ENCODE measurements at places on chromosomes 3 and 15.

GRCh38 chr15:37086521-37086920 lies 13.8 kb downstream of the MEIS2 start:
- DNase-seq, result no peak

DNA sequence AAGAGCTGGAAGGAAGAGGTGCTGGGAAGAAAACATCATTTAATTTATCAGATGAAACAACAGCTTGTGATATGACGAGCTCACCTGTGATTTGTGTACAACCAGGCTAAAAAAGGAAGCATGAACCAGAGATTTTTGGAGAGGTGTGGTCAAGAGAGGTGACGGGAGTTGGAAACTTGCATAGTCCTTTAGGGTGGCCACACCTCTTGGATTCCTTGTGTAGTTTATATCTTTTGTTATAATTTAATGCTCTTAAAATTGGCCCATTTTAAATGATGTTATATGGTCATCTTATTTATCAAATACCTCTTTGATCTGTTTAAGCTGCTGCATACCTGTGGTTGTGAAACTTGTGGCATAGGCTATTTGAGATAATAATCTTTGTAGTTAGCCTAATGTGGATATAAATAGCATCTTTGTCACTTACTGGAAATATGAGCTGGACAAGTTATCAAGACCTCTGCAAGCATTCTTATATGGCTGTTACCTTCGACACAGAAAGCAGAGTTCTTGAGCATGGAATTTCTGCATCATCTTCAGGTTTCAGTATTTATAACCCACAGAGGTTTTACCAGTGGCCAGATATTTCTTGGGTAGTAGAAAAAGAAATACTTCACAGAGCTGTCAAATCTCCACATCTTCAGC lies 49.1 kb downstream of the IL1RAP start:
- DNase-seq, result no peak

DNA sequence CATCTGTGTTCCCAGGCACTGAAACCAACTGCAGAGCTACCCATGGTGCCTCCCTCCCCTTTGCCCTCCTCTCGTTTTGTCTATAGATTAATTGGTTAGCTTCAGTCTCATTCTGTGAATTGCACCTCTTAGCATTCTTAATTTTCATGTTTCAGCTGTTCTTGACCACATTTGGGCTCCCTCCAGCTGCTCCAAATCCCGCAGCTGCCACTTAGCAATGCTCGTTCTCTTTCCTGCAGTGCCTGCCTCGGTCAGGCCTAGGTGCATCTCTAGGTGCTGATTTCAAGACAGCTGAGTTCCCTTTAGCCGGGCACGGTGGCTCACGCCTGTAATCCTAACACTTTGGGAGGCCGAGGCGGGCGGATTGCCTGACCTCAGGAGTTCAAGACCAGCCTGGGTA lies 47.0 kb upstream of the SMAD3 start:
- DNase-seq, result no peak

- no peak for DNase-seq
Measured at GRCh38 chr15:31537770-31538592, 211.3 kb downstream of the KLF13 start.

DNA sequence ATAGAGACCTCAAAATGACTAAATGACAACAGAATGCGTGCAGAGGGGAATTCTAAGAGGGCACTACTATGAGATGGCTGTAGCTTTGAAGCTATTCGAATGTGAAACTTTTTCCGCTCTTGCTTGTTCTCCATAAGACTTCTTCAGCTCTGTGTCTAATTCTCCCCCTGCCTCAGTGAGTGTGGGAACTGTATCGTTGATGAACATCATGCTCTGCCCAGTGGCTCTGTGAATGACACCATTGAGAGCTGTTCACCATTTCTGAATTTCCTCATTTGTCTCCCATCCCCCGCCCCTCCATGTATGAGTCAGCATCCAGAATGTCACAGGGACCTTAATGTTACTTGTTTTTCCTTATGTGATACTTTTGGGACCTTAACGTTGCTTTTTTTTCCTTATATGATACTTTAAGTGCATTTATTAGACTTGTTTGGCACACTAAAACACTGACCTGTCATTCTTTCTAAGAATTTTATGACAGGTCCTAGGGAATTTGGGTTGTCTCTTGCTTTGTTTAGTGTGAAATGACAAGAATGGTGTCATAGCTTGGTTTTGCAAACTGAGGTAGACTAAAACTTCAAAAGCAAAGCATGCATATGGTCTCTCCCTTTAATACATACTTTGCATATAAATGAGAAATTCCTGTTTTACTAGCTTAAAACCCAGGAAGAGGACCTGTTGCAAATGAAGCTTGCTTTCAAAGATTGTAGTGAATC lies 99.6 kb downstream of the FNDC3B start:
- peak; percentile 9 for DNase-seq

DNA sequence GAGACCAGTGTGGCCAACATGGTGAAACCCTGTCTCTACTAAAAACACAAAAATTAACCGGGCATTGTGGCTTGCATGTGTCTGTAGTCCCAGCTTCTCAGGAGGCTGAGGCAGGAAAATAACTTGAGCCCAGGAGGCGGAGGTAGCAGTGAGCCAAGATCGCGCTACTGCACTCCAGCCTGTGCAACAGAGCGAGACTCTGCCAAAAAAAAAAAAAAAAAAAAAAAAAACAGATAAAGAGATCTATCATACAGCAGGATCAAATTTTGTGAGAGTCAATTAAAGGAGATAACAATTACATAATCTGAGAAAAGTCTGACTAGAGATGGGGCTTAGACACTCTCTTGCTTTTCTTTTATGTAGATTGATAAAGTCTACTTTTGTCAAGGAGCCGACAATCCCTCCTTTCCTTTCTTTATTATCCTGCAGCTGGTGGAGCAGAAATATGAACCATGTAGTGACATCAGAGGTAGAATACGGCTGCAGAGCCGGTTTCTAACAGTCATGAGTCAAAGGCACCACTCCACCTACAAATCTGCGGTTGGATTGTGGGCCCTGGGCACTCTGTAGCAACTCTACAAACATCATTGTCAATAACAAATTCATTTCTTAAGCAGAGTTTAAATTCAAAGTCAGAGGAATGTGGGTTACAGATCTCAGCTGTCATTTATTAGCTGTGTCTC lies 9.0 kb downstream of the C2CD4A start:
- no peak for DNase-seq

All from DND-41 (cell line).